GM03348 (cell line): ENCODE measurements at places on chromosomes 1 and 21.

GRCh38 chr1:39617488-39618049 is 21.9 kb downstream of the HEYL start:
- no peak for DNase-seq

GRCh38 chr1:3029481-3029961 is 8.3 kb downstream of the ACTRT2 start:
- DNase-seq, result no peak

DNA sequence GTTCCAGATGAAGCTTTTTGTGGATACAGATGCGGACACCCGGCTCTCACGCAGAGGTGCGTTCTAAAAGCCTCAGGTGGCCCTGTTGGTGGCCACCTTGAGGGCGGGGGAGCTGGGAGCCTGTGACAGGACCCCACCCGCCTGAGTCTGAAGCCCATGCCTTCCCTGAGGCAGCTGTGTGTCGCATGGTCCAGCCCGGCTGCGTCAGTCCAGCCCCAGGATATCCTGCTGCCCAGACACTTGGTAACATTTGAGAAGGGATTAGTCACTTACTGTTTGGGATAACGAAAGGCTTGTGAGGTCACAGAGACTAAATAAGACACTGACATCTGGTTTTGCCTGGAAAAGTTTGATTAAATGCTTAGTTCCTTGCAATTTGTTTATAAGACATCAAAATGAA is 68.9 kb downstream of the UCK2 start:
- peak; percentile 88 for DNase-seq

DNA sequence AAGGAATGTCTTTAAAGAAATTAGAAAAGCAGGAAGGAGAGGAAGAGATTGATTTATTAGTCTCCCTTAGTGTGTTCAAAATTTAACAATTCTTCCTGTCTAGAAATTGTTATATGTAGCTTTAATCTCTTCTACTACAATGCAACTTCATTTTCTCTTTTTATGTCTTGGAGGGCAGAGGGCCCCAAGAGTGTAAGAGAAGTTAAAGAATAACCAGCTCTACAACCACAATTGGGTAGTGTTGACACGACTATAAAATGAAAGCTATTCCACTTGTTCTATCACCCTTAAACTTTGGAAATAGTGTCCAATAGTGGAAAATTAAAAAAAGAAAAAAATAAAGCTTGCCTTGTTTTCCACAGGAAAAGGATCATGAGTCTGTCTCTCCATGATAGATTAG is 82.6 kb upstream of the DPYD start:
- DNase-seq, result no peak

DNA sequence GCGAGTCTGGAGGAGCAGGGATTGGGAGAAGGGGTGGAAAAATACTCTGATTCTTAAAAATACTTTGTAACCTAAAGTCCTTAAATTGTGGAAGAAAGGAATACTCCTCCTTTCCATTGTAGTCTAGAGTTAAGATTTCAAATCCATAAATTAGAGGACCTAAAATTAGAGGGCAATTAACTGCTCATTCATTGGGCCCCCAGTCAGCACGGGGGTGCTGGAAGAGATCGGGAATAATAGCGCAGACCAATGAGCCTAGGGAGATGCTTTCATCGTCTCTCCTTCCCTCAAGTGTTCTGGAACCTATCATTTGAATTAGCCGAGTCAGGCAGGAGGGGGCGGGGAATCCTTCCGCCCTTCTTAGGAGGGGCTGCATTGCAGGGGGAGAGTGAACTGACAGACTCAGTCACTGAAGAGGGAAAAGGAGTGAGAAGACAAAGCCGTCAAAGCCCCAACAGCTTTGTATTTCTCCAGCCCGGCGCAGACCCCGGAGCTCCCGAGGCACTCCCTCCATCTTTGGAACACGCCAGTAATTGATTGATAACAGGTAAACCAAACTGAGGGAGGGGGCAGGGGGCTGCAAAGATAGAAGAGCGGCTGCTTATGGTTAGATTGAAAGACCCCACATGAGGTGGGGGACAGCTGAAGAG is at the start of gene MLLT11:
TSS of gene MLLT11 (plus strand) at position 391 of the 650 bp plus-strand sequence. CDS start 6,828 bp downstream, outside the sequence.
- DNase-seq, result peak; percentile 71

DNA sequence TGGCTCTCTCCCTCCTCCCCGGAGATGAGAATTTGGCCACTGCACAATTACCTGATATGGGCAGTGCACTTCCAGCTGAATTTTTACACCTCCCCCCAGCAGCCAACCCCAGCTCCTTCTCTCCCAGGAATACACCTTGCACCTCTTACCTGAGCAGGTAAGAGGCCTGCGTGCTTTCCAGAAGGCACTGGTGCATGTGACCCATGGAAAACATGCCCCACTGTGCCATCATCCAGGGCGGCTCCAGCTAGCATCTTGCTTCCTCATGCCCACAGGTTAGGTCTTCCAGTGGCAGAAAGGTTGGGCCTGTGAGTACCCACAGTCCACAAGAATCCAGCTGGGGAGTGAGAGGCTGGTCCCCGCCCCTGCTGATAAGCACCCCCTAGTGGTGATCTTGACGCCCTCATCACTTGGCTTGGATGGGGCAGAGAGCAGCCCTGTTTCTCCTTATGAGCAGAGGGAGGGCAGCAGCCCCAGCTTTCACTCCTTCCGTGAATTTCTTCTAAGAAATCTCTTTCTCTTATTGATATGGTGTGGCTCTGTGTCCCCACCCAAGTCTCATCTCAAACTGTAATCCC is 57.8 kb downstream of the EDARADD start:
- peak; percentile 23 for DNase-seq

GRCh38 chr1:106515375-106515774 is 541.1 kb upstream of the PRMT6 start:
- DNase-seq, result no peak

DNA sequence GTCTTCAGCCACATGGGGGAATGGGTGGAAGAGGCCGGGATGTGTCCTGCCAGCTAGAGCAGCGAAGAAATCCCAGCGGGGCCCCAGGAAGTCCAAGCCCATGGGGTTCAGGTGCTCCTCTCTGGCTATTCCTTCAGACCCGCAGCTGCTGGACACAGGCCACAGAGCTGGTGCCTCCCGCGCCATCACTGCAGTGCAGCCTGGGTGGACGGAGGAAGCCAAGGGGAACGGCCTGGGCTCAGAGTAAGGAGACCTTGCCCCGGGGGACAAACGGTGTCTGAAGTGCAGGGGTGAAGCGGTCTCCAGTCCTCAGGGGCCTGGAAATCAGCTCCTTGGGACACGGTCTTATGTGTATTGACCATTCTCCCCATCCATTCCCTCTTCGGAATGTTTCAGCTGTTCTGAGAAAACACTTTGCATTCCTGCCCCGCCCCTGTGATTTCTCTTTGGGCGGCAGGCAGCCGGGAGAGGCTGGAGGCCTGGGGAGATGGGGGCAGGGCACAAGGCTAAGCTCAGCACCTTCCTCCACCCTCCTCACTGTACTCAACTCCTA is 18.4 kb downstream of the MTHFR start:
- DNase-seq, result peak; percentile 90

GRCh38 chr21:35234725-35235124 is 185.6 kb upstream of the RUNX1 start:
- DNase-seq, result peak; percentile 20

- DNase-seq, result no peak
Observed at GRCh38 chr1:164855716-164856329, 296.8 kb downstream of the PBX1 start.

DNA sequence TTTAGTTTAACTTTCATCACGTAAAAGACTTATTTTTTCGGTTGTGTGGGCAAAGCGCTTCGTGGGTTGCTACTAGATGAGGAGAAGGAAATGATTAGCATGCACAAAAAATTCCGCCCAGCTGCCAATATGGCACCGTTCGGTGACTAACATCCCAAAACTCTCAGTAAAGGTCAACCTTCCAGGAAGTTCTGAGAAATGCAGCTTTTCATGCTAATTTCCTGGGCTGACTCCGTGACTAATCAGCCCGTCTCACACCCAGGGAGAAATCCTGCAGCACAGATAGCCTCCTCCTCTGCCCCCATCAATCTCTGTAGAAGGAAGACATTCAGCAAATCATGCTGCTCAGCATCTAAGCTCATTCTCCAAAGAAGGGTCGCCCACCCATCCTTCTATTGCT is 34.1 kb downstream of the TMCO4 start:
- DNase-seq, result peak; percentile 93

GRCh38 chr1:98906809-98907208 is 97.9 kb downstream of the PLPPR5 start:
- DNase-seq, result no peak

- DNase-seq, result peak; percentile 66
Observed at GRCh38 chr1:163844459-163844858, 522.7 kb downstream of the NUF2 start.

GRCh38 chr1:159791031-159791430 is 10.3 kb downstream of the DUSP23 start:
- DNase-seq, result no peak

- DNase-seq, result no peak
Observed at GRCh38 chr1:192849011-192849410, 40.2 kb downstream of the RGS2 start.

- no peak for DNase-seq
Observed at GRCh38 chr1:19684677-19685076, 20.0 kb downstream of the HTR6 start.

- DNase-seq, result no peak
Observed at GRCh38 chr1:228554107-228554506, 66.9 kb downstream of the RNF187 start.

DNA sequence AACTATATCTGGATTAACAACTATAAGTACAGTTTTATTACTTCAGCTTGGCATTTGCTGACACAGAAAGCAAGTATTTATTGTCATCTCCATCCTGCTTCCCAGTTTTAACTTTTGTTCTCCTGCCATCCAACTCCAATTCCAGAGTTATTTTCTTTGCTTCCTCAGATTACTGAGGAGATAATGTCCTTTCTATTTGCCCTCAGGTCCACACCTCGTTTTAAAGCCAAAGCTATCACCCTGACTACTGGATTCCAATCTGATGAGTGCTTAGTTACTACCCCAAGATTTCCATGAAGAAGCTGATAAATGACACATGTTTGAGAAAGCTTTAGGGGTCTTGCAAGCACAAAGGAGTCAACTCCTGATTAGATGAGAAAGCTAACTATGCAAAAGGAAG is 25.2 kb downstream of the ACKR1 start:
- DNase-seq, result no peak

DNA sequence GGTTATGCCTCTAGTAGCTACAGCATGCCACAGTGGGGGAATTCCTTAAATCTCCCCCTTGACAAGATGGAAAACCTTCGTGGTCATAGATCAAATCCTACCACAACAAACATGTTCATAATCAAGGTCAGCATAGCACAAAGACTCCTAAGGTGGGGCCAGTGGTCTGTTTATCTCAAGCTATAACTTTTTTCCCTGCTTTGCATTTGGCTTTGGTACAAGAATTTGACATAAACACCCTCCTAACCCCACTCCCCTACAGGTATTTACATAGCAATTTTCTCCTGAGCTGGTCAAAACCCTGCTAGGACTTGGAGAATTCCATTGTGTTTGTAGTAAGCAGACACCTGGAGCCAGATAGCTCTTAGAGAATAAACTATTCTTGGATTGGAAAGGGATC is 58.5 kb downstream of the HIVEP3 start:
- DNase-seq, result no peak

DNA sequence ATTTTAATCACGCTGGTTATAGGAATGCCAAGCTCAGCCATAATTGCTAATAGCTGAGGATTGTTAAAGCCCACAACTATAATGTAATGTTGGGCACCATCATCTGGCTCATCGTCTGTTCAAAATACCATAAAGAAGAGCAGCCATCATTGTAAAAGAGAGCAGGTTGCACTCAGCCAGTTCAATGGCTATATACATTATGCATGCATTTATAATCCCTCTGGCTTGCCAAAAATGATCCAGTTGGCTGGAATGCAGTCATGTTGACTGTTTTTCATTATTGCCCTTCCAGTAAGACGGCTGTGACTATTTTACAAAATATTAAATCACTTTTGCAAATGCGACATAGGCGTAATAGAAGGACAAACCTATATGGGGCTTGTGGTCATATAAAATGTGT is 85.3 kb downstream of the SPAG17 start:
- DNase-seq, result no peak

DNA sequence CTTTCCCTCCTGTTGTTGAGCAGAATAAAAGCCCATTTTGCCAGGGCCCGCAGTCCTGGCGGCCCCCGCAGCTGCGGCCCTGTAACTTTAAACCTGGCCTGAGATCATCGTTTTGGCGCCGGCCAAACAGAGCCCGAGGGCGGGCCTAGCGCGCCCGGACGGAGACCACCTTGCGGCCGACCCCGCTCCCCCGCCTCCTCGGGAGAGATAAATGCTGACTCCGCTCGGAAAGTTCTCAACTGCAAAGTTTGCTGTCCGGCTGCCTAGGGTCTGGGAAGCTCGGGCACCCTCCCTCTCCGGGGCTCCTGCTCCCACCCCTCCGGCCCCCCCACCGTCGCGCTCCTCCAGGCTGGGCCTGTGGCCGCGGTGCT is at the start of gene PDPN:
TSS of gene PDPN (plus strand) at position 238 of the 371 bp plus-strand sequence. CDS start 202 bp downstream, outside the sequence.
- DNase-seq, result peak; percentile 53

GRCh38 chr21:40846587-40847411 is at the start of gene DSCAM:
Gene DSCAM, minus strand, starts transcription at chr21:40847158. Its CDS starts 497 bp downstream, at chr21:40846661.
- no peak for DNase-seq

DNA sequence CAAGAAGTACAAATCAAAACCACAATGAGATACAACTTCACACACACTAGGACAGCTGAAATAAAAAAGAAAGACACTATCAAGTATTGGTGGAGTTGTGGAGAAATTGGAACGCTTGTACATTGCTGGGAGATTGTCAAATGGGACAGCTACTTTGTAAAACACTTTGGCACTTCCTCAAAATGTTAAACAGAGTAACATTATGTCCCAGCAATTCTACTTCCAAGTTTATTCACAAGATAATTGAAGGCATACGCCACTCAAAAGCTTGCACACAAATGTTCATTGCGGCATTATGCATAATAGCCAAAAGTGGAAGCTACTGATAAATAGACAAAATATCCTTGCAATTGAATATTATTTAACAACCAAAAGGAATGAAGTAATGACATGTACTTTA is 199.9 kb upstream of the KCNK2 start:
- no peak for DNase-seq

GRCh38 chr1:9875636-9876000 is 34.5 kb downstream of the CTNNBIP1 start:
- no peak for DNase-seq

DNA sequence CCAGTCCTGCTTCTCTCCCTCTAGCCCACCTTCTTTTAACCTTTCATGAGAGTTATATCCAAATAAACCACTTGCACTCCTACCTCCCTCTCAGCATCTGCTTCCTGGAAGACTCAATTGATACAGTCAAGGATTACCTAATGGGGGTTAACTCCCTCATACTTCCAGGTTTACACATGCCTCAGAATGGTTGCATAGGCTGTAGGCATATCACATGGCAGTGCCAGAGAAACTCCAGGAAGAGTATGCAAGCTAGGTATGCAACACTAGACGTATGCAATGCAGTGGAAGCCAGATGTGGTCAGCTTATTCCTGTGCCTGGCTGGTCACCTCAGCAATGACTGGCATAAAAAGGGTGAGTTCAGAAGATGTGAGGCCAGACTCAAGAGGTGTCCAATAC is 32.7 kb upstream of the VANGL1 start:
- no peak for DNase-seq
